ENCODE measurements at places on chromosomes 6 and 20.

GRCh38 chr6:22764496-22764895 lies 195.1 kb downstream of the HDGFL1 start:
- peak; percentile 42 for DNase-seq

GRCh38 chr6:8743170-8743745 lies 307.9 kb upstream of the SLC35B3 start:
- no peak for DNase-seq

DNA sequence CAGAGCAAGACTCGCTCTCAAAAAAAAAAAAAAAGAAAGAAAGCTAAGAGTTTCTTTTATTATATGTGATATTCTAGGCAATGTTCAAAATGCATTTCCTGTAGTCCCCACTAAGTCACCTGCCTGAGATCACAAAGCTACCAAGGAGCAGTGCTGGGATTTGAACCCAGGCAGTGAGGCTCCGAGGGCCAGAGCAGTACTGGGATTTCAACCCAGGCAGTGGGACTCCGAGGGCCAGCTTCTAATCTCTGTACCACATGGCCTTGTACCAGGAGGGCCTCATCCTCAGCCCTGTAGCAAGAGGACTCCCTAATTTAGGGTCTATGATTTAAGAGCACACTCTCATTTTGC lies 39.7 kb downstream of the ZMYND8 start:
- no peak for DNase-seq

GRCh38 chr6:120357447-120357846 lies 976.8 kb downstream of the TBC1D32 start:
- DNase-seq: no peak

- DNase-seq: peak; percentile 41
Measured at GRCh38 chr6:41446907-41447545, 99.2 kb upstream of the FOXP4 start.

DNA sequence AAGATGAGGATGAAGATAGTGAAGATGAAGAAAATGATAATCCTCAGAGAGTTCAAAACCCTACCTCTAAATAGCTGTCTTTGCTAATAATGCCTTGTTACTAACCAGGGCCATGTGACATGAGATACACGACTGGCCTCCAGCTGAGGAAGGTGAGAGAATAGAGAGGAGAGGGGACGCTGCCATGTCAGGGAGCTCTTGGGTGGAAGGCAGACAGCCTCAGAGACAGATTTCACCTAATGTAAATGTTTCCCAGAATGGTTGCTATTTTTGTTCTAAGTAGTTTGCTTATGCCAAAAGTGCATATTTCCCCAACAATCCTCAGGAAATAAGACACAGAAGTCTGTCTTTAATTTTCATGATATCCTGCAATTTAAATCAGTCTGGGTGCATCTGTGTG lies 138.4 kb downstream of the ELOVL4 start:
- no peak for DNase-seq

- DNase-seq: peak; percentile 58
Measured at GRCh38 chr20:12012241-12013222, 94.8 kb downstream of the BTBD3 start.
